ENCODE measurements at places on chromosomes 4 and X.

DNA sequence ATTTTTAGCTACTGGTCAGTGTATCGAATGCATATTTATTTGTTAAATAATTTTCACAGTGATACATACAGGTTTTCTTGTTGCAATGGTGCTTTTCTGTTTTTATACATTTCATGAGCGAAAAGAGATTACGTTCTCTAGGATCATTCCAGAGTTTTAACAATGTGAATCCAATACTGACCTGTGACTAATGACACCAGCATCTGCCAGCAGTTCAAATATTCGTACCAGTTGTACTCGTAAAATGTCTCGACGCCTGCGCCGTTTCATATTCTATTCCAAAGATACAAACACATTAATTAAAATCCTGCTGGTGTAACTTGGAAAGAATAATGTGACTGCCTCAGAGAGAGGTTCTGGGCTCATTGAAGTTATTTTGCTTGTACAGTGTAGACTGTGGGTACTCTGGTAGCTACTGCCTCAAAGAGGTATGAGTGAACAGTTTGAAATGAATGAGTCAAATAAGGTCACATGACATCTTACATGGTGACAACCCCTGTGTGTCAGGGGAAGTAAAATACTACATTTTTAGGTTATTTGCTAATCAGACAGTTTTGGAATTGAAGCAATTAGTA is 80.7 kb downstream of the ZAR1 start:
- H3K27me3 ChIP-seq = no peaks in the 10 kb centered on the region
- no peak for DNase-seq
- H3K36me3 ChIP-seq = peaks cover 14% of the 10 kb centered on the region
- H3K4me1 ChIP-seq = no peaks in the 10 kb centered on the region
- no peak overlapping the region for H3K4me3 ChIP-seq
- no peak overlapping the region for H3K27ac ChIP-seq

DNA sequence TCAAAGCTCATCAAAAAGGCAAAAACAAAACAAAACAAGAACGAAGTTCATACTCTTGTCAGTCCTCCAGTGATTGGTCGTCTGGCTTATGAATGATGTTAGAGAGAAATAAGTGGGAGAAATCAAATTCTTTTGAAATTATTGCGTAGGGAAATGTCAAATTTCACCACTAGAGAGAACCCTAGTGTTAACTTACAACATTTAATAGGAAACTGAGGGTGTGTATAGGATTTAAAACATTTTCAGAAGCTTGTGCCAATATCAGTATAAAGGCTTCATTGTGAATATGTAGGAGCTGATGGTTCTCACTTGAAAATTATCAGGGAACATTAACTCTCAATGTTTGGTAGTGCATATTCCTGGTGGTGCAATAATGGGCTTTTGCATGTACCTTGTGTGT is 17.4 kb downstream of the ADH6 start:
- no peak overlapping the region for H3K27ac ChIP-seq
- H3K36me3 ChIP-seq = peaks cover 7% of the 10 kb centered on the region
- H3K4me1 ChIP-seq = peaks cover 8% of the 10 kb centered on the region

GRCh38 chr4:49032440-49033161 is 46.5 kb downstream of the CWH43 start:
- DNase-seq = no peak
- H3K27ac ChIP-seq = no peak overlapping the region
- no peaks in the 10 kb centered on the region for H3K36me3 ChIP-seq
- no peaks in the 10 kb centered on the region for H3K4me1 ChIP-seq

- H3K36me3 ChIP-seq = no peaks in the 10 kb centered on the region
- H3K27me3 ChIP-seq = peaks cover 8% of the 10 kb centered on the region
- DNase-seq = no peak
- no peak overlapping the region for H3K27ac ChIP-seq
- H3K4me3 ChIP-seq = no peak overlapping the region
- no peaks in the 10 kb centered on the region for H3K4me1 ChIP-seq
Measured at GRCh38 chrX:43813319-43813718, 68.9 kb downstream of the MAOB start.

DNA sequence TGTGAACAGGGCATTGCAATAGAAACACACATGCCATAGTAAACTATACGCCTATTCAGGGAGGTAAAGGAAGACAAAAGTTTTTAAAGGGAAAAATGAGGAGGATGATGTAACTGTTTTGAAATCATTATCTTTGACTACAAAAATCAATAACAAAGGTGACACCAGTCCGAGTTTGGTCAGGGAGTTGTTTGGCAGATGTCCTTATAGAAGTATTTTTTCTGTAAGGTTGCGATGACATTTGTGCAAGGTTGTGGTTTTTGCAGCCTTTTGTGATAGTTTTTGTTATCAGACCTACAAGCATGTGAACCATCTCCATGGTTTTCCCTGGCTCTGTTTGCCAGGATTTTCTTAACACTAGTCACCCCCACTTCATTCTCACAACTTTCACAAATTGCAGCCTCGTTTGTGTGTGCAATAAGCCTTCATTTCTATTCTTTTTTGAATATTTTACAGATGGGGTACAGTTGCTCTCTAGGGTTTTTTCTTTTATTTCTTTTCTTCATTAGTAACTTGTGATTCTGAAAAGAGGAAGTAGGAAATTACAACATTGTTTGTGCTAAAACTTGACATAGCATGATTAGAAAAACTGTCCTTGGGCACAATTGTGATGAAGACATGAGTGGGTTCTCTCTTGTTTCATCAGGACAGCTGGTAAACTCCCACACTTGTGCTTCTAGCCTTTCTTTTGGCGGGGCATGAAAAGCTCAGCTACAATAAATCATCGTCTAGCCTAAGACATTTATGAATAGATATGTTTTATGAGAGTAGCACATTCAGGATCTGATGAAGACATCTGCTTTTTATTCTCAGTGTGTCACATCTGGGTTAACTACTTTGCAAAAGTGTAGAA is 60.2 kb upstream of the PNPLA4 start:
- no peak overlapping the region for H3K27ac ChIP-seq
- peaks cover 22% of the 10 kb centered on the region for H3K4me1 ChIP-seq
- DNase-seq = no peak
- peaks cover 34% of the 10 kb centered on the region for H3K27me3 ChIP-seq

GRCh38 chr4:80206521-80207171 is 9.3 kb downstream of the PRDM8 start:
- H3K27me3 ChIP-seq = peaks cover 87% of the 10 kb centered on the region
- H3K4me3 ChIP-seq = no peak overlapping the region
- H3K36me3 ChIP-seq = peaks cover 3% of the 10 kb centered on the region
- H3K27ac ChIP-seq = no peak overlapping the region
- H3K4me1 ChIP-seq = peaks cover 4% of the 10 kb centered on the region
- DNase-seq = no peak

- H3K4me1 ChIP-seq = peaks cover 5% of the 10 kb centered on the region
- no peaks in the 10 kb centered on the region for H3K27me3 ChIP-seq
- H3K27ac ChIP-seq = no peak overlapping the region
- H3K36me3 ChIP-seq = no peaks in the 10 kb centered on the region
- no peak overlapping the region for H3K4me3 ChIP-seq
- DNase-seq = no peak
Measured at GRCh38 chr4:114043116-114043515, 63.7 kb upstream of the ARSJ start.

- H3K27ac ChIP-seq = no peak overlapping the region
- H3K4me1 ChIP-seq = no peaks in the 10 kb centered on the region
- peaks cover 16% of the 10 kb centered on the region for H3K27me3 ChIP-seq
- H3K4me3 ChIP-seq = no peak overlapping the region
- DNase-seq = no peak
Measured at GRCh38 chr4:14157262-14157661, 529.7 kb upstream of the BOD1L1 start.

- peaks cover 45% of the 10 kb centered on the region for H3K4me1 ChIP-seq
- peak overlapping the region; percentile 78 for H3K4me3 ChIP-seq
- H3K36me3 ChIP-seq = no peaks in the 10 kb centered on the region
- DNase-seq = no peak
- no peaks in the 10 kb centered on the region for H3K27me3 ChIP-seq
- H3K27ac ChIP-seq = peak overlapping the region; percentile 93
Measured at GRCh38 chrX:10617999-10618351, 2.4 kb downstream of the MID1 start.

- DNase-seq = no peak
- no peaks in the 10 kb centered on the region for H3K27me3 ChIP-seq
- no peak overlapping the region for H3K27ac ChIP-seq
- peaks cover 24% of the 10 kb centered on the region for H3K36me3 ChIP-seq
Measured at GRCh38 chr4:718460-718859, 12.8 kb downstream of the PCGF3 start.

DNA sequence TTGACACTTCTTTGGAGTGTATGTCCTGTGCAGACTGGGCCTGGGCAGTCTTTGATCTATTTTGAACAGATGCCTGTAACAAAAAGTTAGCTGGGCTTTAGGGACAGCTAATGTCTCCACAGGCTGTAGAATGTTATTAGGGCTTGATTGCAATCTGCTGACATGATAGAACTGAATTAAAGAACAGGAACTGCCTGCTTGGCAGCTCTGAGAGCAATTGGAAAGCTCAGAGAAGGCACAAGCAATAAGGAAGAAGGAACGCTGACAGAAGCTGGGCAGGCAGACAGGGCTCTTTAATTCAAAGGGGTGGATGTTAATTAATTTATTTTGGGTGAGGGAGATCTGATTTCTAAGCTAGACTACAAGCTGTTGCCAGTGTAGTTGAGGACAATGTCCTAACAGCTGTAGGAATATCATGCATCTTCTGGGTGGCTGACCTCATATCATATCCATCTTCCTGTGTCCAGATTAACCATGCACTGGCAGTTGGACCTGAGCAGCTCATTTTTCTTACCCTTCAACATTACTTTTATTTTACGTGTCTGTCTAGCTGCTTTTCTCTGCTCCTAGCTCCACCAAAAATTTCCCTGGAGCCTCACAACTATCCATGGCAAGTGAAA is 20.7 kb upstream of the GRXCR1 start:
- no peak for DNase-seq
- H3K27ac ChIP-seq = peak overlapping the region; percentile 21
- no peaks in the 10 kb centered on the region for H3K36me3 ChIP-seq
- peaks cover 17% of the 10 kb centered on the region for H3K27me3 ChIP-seq

DNA sequence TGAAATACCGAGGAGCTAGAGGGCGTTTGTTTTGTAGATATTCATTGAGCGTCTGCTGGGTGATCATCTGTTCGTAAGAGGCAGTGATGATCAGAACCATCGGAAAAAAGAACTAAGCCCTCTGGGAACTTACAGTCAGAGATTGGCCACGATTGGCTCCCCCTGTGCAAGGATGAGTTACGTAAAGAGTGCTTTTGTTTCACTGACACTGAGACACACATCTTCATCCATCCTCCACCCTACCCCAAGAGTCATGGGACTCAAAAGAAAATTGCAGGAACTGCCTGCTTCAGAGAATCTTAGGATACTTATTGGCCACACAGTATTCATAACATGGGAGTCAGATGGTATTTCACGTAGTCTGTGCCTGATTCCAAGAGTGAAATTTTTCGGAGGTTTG is 62.1 kb downstream of the GEMIN8 start:
- no peak overlapping the region for H3K4me3 ChIP-seq
- H3K27me3 ChIP-seq = no peaks in the 10 kb centered on the region
- H3K36me3 ChIP-seq = no peaks in the 10 kb centered on the region
- H3K27ac ChIP-seq = no peak overlapping the region
- H3K4me1 ChIP-seq = no peaks in the 10 kb centered on the region

DNA sequence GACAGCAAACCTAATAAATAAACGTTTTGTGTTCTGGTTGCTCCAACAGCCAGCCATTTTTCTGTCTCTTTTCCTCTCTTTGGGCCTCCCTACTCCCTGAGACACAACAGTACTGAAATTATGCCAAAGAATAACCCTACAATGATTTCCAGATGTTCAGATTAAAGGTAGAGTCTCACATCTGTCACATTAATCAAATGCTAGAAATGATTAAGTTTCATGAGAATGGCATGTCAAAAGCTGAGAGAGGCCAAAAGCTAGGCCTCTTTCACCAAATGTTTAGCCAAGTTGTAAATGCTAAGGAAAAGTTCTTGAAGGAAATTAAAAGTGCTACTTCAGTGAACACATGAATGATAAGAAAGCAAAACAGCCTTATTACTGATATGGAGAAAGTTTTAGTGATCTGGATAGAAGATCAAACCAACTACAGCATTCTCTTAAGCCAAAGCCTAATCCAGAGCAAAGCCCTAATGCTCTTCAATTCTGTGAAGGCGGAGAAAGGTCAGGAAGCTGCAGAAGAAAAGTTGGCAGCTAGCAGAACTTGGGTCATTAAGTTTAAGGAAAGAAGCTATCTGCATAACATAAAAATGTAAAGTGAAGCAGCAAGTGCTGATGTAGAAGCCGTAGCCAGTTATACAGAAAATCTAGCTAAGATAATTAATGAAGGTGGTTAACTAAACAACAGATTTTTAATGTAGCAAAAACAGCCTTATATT is 182.1 kb upstream of the NUDT6 start:
- H3K27ac ChIP-seq = peak overlapping the region; percentile 76
- no peaks in the 10 kb centered on the region for H3K36me3 ChIP-seq
- peaks cover 52% of the 10 kb centered on the region for H3K4me1 ChIP-seq
- DNase-seq = no peak
- H3K27me3 ChIP-seq = no peaks in the 10 kb centered on the region

Measured in mesothelial cell of epicardium (in vitro differentiated cells).